ENCODE measurements at places on chromosomes 7 and 10.
A peak's percentile ranks its signal among the peaks of the same experiment; 100 is the strongest.

DNA sequence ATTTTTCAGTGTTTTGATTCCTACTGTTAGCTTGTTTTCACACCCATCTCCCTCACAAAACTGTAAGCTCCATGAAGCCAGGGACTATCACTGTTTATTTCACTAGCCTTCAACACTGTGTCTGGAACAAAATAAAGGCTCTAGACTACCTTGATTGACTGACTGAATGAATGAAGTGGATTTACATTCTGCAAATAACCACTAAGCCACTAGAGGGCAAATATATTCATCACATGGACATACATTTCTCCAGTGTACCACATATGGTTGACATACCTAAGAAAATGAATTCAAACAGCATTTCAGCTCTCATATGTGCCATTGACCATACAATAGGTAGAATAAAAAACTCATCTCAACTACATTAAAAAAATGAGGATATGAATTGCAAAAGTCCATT, 185.9 kb downstream of the RAB11FIP2 start:
- DNase-seq: peak; percentile 36

DNA sequence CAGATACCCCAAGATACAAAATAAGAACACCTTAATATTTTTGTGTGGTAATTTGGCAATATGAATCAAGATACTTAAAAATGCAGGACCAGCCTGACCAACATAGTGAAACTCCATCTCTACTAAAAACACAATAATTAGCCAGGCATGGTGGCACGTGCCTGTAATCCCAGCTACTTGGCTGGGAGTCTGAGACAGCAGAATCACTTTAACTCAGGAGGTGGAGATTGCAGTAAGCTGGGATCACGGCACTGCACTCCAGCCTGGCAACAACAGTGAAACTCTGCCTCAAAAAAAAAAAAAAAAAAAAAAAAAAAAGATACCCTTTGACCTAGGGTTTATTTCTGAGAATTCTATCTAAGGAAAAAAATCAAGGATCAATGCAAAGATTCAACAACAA, 450.7 kb downstream of the SORCS1 start:
- no peak for DNase-seq

GRCh38 chr10:100356067-100357017, 9.3 kb downstream of the SCD start:
- DNase-seq: no peak

DNA sequence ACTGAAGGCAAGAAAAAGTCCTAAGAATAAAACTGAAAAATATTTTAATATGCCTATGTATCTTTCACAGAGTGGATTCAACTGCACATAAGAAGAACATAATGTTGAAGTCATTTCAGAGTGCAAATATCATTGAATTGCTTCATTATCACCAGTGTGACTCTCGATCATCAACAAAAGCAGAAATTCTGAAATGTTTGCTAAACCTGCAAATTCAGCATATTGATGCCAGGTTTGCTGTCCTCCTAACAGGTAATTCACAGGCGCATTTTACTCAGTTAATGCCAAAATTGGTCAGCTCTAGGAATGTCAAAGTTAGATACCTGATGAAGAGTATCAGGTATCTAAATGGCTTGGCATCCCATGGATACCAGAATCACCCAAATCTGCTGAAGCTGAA, 52.0 kb downstream of the GDI2 start:
- no peak for DNase-seq

DNA sequence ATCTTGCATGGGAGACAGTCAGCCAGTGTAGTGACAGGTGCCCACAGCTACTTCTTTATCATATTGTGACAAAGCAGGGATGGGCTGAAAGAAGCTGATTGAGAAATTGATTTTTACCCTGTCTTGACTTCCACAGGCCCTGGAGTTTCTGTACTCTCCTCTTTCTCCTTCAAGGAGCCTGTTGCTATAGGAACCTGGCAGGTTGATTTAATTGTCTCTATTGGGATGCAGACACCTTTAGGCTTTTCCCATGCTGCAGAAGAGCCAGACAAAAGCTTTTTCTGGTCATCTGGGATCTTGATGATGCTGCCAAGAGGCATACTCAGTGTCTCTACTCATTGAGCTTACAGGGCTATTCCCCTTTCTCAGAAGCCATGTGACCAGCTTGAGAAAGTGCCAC, 754.8 kb downstream of the KCNMA1 start:
- DNase-seq: no peak

DNA sequence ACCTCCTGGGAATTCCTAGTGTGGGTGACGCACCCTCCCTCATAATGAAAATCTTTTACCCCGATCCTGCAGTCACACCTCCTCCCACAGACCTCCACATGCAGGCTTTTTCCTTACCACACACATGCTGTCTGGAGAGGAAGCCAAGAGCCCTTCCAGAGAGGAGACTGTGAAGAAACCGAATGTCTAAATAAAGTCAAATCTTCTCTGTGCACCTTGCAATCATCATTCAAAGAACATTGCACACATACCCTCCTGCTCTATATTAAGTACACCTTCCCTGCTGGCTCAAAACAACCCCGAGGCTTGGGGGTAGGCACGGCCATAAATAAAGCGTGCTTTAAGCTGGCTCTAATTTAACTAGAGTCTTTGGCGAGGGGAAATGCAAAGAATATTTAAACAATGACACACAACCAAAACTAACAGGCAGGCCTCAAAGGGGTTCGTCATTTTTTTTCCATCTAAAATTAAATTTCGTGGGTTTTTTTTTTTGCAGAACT, 34.9 kb downstream of the CALML3 start:
- peak; percentile 74 for DNase-seq

DNA sequence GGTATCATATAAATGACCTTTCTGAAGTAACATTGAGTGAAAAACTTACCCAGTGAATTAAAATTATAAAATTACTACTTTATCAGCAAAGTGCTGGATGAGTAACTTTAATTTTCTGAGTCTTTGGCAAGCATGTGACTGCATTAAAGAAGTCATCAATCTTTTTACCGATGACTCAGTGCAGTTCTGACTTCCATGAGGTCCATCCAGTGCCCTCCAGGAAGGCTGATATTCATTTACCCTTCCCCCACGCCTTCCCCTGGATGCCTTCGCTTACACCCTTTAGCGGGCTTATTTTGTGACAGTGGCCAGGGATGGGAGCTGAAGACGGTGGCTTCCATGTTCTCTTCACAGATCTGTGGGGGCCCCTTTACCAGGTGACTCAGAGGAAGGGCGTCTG, 572.9 kb upstream of the PFKP start:
- DNase-seq: no peak

DNA sequence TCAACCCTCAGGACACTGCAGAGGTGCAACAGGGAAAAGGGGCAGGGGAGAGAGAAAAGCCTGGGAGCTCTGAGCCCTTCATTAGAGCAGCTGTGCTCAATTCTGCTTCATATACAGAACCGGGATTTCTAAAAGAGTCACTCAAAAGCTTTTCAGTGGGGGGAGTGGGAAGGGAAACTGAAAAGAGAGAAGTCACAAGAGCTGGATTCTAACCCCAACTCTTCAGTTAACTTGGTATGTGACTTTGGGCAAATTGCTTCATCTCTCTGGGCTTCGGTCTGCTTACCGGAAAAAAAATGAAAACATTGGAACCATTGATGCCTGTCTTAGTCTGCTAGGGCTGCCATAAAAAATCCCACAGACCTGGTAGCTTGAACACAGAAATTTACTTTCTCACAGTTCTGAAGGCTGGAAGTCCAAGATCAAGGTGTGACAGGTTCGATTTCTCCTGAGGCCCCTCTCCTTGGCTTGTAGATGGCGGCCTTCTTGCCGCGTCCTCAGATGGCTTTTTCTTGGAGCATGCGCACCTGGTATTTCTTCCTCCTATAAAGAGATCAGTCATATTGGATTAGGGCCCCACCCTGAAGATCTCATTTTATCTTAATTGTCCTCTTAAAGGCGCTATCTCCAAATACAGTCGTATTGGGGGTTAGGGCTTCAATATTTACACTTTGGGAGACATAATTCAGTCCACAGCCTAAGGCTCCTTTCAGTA, 118.3 kb upstream of the KMT2E start:
- no peak for DNase-seq

DNA sequence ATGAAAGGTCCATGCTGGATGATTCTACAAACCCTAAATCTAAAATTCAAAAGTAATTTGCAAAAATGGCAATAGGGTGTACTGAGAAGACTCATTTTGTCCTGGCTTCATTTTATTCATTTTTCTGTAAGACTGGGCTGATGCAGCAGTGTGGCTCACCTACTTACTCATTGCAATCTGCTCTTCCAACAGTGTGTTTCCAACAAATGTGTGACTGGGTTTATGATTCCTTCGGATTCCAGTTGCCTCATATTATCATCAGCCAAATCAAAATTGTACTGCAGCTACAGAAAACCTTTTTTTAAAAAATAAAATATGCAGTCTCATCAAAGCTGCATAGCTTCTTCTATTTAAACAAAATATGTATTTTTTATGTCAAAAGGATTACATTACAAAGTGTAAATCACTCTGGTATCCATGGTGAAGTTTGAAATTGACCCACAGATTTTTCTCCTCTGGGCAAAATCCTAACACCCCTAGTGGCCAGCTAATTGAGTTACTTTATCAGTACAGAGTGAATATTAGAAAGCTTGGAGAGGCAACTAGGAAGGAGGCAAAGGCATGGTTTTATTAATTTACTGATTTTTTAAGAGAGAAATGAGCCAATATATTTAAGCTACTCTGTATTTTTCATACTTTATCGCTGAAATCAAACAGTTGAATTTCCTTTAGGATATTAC, 390.3 kb downstream of the MAGI2 start:
- no peak for DNase-seq

GRCh38 chr10:108208732-108209131, 1044.2 kb upstream of the SORCS1 start:
- DNase-seq: no peak

DNA sequence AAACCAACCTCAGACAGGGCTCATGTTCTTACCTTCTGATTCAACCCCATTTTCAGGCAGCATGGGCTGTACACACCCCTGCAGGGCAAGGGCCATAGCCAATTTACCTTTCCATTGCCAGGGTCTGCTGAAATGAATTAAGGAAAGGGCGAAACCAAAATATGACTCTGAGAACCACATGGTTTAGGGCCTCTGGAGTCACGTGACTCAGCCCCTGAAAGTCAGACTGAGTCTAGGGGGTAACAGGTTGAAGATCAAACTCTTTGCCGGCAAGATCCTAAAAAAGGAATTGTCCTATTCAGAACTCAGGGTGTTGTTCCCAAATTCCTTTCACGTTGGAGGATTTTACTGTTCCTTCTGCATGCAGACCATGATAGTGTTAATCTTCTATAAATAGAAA, 118.9 kb downstream of the RAB11FIP2 start:
- DNase-seq: no peak

- no peak for DNase-seq
These were observed 80.3 kb downstream of the KLF6 start for GRCh38 chr10:3704565-3705325.

GRCh38 chr10:17202999-17203398, 1.5 kb upstream of the TRDMT1 start:
- no peak for DNase-seq

GRCh38 chr10:50554995-50555568, 68.7 kb downstream of the SGMS1 start:
- peak; percentile 39 for DNase-seq

DNA sequence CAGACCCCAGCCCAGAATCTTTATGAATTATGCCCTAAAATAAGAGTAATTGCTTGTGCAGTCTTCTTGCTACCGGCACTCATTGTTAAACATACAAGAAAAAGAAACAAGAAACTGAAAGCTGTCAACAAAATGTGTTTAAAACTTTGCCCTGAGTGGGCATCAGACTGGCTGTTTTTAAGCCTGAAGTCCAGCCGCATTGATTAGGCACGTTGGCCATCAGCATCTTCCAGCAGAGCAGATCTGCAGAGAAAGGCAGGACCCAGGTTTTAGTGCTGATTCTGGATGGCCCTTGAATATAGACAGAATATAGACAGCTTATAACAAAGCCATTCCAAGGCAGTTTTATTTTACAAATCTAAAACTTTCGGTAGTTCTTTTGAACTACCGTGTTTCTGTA, 102.8 kb downstream of the POLL start:
- DNase-seq: no peak

DNA sequence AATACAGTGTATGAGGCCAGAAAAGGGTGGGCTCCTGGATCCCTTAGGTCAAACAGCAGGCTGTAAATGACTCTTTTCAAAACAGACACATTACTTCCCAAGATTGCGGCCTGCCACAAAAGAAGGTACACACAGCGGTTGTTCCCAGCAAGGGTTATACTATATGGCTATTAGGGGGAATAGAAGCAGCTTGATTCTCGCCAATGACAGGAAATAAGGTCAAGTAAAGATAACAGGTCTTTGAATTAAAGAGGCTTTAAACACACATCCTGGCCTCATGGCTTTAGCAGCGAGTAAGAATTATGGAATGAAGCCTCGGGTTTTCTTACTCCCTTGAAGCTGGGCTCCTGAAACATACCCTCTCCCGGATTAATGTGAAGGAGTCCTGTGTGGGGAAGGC, 58.3 kb downstream of the CYP26A1 start:
- DNase-seq: no peak

- peak; percentile 55 for DNase-seq
These were observed 34.7 kb downstream of the ENTPD7 start for GRCh38 chr10:99693933-99694583.

DNA sequence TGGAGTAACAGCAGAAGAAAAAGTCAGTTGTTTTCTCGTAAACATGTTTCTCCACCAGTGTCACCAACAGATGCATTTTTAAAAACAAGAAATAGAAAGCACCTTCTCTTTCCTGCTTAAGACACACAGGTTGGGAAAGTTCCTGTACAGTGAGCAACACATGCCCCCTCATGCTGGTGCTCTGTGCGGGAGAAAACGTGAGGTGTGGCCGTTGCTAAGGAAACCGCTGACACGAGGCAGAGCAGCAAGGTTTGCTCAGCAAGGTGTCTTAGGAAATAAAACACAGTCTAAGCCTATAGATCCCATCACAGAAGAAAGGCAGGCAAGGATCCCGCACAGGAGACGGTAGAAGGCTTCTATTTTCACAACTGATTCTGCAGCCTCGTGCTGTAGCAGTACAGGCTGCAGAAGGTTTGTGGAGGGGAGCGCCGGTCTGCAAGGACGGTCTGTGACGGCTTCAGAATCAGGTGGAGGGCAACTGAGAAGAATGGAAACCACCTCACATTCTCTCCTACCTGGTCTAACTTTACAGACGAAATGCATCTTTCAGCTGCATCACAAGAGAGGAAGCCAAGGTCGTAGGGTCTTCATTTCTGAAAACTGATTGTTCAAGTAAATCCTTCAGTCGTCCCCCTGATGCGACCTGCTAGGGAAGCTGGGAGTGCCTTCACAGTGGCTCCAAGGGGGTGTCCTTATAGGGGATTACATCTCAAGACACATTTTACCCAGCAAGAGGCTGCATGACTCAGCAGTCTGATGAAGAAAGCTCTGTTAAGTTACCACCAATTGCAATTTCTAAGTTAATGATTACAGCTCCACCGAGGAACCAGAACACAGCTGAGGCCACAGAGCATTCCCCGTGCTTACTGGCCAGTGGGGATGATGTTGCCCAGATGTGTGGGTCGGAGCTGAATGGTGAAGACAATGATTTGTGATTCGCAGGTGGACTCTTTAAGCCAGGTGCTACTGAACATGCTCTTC, 150.7 kb upstream of the KLF14 start:
- no peak for DNase-seq

GRCh38 chr10:66505003-66505657, 420.7 kb upstream of the LRRTM3 start:
- DNase-seq: no peak

Measured in AG08395 (cell line).